ENCODE measurements at places on chromosomes 6 and 20.

DNA sequence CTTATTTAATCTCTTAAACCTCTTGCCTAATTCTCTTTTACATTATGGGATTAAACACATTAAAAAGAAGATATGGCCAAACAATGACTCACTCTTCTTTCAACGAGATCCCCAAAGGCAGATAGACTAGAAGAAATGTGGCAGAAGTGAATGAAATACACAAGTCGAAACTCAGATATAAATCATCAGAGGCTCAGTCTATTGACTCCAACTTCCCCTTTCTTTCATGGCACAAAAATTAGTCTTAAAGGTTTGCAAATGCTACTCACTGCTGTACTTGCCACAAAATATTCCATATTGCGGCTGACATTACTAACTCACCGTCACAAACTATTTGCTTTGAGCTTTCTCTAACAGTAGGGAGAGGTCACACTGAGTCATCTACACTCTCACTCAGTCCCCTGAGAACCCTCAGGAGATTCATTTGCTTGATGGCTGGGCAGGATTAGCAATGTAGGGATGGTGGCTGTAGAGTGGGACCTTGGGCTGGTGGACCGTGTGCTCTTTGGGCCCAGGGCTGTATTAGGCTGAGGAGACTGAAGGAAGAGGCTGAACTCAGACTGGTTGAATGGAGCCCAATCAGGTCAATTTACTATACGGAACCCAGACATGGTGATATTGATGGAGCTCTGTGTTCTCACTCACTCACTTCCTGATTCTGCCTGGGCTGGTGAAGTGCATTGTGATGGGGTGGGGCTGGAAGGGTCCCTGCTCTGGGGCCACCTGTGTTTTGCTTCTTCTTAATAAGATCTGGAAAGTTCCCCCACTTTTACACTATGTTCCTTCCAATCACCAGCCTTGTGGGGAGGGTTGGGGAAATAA, 42.8 kb upstream of the UBR2 start:
- DNase-seq: peak; percentile 44

DNA sequence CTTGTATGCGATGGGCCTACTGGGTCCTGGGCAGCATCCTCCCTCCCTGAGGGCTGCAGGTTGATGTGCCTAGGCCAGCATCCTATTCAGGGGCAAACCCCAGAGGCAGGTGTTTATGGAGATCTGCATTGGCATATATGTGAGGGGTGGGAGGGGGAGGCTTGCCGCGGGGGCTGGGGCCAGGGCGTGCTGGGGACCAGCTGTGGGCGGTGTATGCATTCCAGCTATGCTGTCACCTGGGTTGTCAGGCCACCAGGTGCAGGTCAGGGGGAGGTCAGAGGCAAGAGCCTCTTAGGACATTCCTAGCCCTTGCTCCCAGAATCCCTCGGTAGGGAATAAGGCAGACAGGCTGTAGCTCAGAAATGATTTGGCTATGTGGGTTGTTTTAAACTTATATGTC, 11.9 kb downstream of the FOXA2 start:
- no peak for DNase-seq

DNA sequence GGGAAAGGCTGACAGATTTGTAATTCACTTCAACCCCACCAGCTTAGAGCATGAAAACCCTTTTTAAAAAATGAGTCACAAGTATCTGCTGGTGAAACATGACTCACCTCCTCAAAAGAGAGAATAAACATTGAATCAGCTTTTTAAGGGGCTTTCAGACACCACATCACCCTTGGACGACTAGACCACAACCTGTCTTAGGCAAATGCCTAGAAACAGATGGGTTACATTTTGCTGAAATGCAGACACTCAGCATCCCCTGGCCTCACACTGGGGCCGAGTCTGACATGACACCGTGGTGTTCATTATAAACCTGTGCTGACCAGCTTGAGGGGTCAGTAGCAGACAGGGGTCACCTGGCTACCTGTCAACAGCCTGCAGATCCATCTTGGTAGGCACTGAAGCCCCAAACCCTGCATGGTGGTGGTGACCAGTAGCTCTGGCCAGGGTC, 175.3 kb upstream of the CST7 start:
- DNase-seq: peak; percentile 67

DNA sequence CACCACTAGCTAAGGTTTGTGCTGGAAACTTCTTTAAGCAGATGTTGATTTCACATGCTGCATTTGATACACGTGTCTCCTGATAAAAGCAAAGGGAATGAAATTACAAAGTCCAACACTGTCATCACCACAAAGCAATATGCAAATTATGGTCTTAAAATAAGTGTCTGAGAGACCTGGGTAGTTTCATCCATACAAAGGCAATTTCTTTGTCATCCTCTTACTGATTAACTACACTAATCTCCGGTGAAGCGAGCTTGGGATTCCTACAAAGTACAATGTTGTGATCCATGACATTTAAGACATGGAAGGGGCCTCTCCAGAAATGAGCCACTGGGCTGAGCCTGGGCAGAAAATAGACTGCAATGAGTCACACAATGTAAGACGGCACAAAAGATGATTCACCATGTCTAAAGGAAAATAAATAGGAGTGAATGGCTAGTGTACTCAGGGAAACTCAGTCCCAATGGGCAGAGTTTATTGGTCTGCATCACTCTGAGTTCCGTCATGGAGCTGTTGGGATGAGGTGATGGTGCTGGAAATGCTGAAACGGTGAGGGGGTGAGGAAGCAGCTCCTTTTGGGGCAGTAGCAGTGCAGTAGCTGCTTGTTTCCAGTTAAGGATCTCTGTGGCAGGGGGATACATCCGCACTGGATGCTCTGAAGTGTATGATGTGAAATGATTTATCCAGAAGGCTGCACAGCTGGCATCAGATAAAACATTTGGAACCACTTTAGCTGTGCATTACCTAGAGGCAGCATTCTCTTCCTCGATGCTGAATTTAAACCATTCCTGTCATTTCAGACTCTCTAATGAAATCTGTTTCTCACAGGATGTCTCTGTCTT, 103.3 kb downstream of the IBTK start:
- DNase-seq: peak; percentile 97

DNA sequence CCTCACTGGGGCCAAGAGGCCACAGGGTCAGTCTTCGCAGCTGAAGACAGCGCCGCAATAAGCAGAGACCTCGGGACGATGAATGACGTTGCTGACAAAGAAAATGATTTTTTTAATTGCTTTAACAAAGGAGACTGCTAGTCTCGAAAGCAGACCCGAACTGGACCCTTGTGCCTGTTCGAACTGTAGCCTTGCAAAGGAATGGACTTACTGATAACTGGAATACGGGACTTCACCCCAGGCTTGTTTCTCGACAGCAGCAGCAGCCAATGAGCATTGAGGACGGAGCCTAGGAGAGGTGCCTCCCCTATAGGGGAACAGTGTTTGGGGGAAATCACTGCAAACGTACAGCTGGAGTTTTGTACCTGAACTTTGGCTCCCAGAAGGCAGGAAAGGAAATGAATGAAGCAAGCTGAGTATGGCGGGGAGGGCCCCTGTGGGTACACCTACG, 1.3 kb upstream of the TAF4 start:
- DNase-seq: no peak

DNA sequence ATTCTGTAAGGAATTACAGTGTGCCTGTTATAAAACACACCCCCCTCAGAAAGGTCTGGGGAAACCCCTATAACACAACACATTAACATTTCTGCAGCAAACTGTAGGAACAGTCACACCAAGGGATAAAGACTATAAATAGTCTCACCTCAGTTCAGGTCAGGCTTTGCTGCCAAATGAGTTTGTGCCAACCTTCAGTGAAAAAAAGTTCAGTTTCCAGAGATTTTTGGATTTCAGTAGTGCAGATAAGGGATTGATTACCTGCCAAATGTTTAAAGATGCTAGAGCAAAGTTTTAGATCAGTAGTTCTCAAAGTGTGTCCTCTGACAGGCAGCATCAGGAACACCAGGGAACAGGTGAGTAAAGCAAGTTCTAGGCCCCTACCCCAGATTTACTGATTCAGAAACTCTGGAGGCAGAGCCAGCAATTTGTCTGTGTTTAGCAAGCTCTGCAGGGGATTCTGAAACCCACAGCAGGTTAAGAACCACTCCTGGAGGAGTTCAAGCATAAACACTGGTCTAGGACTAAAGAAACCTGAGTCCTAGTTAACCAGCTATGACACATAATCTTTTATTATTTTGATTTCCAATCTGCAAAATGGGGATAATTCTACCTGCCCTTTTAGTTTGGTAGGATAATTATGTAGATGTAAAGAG, 111.0 kb downstream of the RCAN2 start:
- DNase-seq: no peak

DNA sequence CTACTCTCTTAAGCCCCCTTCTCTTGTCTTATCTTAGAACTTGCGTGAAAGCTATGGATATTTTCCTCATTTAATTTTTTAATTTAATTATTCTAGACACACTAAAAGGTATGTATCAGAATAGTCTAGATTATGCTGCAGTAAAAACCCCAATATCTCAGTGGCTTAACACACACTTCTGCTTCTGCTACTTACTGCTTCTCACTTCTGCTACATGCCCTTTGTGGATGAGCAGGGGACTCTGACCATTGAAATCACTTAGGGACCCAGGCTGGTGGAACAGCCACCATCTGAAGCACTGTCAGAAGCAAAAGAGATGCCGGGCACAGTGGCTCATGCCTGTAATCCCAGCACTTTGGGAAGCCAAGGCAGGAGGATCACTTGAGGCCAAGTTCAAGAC, 27.2 kb upstream of the SCUBE3 start:
- no peak for DNase-seq

GRCh38 chr6:108661430-108661829, 100.7 kb downstream of the FOXO3 start:
- DNase-seq: peak; percentile 79

- DNase-seq: no peak
Observed at GRCh38 chr6:87588756-87589407, 905 bp downstream of the RARS2 start.

GRCh38 chr6:68919537-68919936, 284.5 kb downstream of the ADGRB3 start:
- DNase-seq: no peak

DNA sequence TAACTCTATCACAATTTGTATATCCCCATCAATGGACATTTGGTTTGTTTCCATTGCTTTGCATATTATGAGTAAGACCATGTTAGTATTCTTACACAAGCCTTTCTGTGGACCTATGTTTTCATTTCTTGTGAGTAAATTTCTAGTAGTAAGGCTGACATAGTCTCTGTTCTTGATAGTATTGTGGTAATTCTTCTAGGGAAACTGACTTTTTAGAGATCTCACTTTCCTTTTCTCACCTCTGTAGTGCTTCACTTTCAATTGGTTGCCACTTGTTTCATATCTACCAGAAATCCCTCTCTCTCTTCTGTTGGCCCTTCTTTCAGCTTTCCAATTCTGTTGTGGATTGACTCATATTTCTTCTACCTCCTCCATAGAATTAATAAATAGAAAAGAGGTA, 8.5 kb downstream of the ISM1 start:
- no peak for DNase-seq

GRCh38 chr6:149234051-149234962, 83.2 kb upstream of the TAB2 start:
- peak; percentile 72 for DNase-seq

DNA sequence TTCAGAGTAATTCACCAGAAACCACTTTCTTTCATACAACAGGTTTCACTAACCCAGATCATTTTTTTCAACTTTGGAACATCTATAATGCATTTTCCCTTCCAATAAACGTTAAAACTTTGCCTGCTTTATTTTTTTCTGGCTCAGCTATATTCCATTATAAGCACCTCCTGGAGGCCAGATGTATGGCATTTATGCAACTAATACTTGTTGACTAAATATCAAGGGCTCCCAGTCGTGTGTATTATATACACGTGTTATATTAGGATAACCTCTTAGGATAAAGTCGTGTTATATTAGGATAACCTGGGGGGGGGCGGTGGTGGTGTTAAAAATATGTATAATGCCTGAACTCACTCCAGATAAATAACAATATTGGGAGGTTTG, 6.7 kb downstream of the OPN5 start:
- no peak for DNase-seq

GRCh38 chr6:139344186-139344963, 30.1 kb downstream of the CITED2 start:
- no peak for DNase-seq

DNA sequence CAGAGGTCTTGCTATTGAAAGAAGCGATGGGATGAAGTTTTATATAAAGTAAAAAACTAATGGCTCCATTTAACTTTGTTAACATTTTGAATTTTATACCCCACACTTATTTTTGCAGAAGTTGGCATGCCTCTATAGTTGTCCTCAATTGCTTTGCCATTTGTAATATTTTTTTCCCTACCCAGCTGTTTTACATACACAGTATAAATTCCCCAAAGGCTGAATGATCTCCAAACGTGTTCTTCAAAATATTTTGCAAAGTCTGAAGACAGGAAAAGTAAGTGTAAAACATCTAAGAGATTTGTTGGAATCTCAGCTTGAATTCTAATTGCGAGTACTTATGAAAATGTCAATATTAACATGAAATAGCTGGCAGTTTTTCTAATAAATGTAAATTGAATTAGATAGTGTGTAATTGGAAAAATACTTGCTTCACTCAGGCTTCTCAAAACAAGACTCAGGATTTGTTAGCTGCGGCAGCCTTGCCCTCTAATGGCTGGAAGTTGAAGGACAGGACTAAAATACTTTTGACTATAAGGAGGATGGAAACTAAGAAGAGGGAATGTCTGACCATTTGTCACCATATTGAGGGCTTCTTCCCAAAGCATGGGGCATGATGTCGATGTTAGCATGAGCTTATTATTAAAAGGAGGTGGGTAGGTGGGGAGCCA, 226.8 kb downstream of the UST start:
- peak; percentile 69 for DNase-seq

- no peak for DNase-seq
Observed at GRCh38 chr20:35077341-35077740, 15.3 kb downstream of the TRPC4AP start.

GRCh38 chr20:12970372-12970821, 38.4 kb upstream of the SPTLC3 start:
- peak; percentile 43 for DNase-seq

GRCh38 chr6:79159846-79160245, 74.6 kb downstream of the HMGN3 start:
- no peak for DNase-seq

DNA sequence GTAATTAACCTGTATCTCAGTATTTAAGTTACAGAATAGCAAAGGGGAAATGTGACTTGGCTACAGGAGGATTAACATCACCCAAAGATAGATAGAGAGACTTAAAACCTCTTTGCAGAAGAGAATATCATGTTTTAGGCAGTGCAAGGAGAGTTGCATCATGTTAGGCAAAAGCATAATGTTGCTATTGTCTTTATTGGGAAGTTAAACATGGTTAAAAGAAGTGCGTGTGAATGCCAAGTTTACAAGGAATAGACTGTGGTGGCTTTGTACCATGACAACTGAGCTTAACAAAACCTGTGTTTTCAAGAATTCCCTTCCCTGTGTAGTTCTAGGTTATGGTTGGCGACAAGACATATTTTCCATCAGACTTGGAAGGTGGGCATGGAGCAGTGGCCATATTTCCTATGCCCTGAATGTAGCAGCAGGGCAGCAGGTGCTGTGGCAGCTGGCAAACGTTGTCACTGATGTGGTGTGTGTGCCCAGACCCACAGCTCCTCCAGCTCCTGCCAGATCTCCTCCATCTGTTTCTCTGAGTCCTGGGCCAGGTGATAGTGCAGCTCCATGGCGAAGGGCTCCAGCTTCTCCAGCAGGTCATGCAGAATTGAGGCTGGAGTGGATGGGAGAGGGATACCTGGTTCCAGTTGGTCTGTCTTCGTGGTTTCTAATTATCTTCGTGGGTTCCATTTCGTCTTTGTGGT, 163.3 kb downstream of the QRSL1 start:
- no peak for DNase-seq

- DNase-seq: no peak
Observed at GRCh38 chr6:44243345-44243744, 3.6 kb upstream of the HSP90AB1 start.
